Amygdala (tissue), 56 donors: ENCODE measurements at places on chromosomes 12 and 14.

- DNase-seq = no peak
These were observed 382.3 kb downstream of the ALG10 start for GRCh38 chr12:34404377-34405285.

GRCh38 chr14:97874394-97874793, 1077.2 kb downstream of the VRK1 start:
- no peak for DNase-seq

- DNase-seq = no peak
These were observed 179.8 kb downstream of the CALM1 start for GRCh38 chr14:90576581-90576980.

GRCh38 chr14:47674543-47675465, 601 bp downstream of the MDGA2 start:
- no peak for DNase-seq

DNA sequence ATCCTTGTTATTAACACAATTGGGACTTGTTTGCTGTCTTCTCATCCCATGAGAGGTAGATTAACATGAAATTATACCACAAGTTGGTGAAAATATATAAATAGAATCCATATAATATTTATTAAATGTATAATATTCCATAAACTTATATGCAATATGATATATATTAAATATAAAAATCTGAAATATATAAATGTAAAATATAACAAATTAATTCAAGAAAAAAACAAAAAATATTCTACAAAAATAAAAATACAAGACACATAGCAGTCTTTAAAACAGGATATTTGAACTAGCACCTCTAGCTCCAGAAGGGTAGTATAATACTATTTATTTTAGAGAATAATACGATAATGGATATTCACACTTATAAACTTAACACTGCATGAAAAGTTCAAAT, 603.3 kb upstream of the FLRT2 start:
- no peak for DNase-seq

DNA sequence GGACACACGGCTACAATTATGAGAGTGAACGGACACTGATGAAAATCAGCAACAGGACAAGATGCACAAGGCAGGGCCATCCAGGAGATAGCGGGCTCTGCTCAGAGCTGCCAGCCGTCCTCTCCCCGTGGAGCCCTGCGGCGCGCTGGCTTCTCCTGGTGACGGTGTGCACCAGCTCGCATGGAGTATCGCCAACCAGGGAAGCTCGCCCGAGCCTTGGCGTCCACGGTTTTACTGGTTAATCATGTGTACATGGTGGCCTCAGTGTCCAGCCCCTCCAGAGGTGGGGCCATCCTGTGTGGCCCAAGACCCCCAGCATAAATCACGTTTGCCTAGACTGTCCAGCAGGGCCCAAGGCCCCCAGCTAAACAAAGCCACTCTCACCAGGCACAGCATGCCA, 31.2 kb upstream of the DYNC1H1 start:
- no peak for DNase-seq
